Esophagus muscularis mucosa (tissue), 4 donors: ENCODE measurements at places on chromosomes 12 and 14. TPM values are rescaled to one million over a fixed set of nuclear protein-coding genes. Genes with fewer than 3 reads are reported as not detected.

The NGB gene
- total RNA-seq: 4.6 TPM

DNA sequence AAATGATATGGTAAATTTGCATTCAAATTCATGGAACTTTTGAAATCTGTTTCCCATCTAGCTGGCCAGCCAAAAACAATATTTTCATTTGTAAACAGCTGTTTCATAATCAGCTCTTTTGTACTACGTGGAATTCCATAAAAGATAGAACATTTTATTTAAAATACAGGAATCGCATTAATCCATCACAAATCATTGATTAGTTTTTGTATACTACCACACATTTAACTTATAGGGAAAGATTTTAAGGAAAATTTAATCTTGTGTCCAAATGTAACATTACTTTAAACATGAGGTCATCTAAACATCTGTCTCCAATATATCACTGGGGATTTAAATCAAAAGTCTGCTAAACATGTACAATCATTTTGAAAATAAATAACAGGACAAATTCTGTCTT is 33.5 kb downstream of the SLC25A21 start:
- DNase-seq: no peak

The SLC8B1 gene
- total RNA-seq: 19.2 TPM

The PPP4R4 gene
- not detected for total RNA-seq

DNA sequence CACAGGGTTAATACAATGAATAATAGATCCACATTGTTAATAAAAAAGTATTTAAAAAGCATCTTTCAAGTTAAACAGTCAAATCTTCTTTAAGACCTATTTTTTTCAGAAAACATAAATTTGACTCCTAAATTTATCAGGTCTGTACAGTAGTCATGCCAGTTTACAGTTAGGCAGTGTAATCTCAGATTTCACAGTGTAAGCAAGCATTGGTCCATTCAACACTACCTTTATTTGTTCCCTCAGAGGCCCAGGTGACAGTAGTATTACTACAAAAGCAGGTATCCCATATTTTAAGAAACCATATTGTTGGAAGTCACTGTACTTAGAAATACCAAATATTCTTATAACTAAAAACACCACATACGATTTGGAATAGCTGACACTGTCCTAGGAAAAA is 6.1 kb downstream of the ATP2B1 start:
- DNase-seq: no peak

GRCh38 chr12:68317047-68317667 is 15.0 kb downstream of the MDM1 start:
- DNase-seq: no peak

- no peak for DNase-seq
These were observed 33.7 kb downstream of the PARP2 start for GRCh38 chr14:20377171-20377570.

The ASB8 gene
- total RNA-seq: 33.6 TPM

The PKP2 gene
- total RNA-seq: 1.3 TPM

- no peak for DNase-seq
These were observed 334.0 kb upstream of the PRICKLE1 start for GRCh38 chr12:42923583-42923982.

GRCh38 chr12:89827592-89827991 is 119.0 kb upstream of the ATP2B1 start:
- no peak for DNase-seq

The FAM222A gene
- total RNA-seq: 3.8 TPM

DNA sequence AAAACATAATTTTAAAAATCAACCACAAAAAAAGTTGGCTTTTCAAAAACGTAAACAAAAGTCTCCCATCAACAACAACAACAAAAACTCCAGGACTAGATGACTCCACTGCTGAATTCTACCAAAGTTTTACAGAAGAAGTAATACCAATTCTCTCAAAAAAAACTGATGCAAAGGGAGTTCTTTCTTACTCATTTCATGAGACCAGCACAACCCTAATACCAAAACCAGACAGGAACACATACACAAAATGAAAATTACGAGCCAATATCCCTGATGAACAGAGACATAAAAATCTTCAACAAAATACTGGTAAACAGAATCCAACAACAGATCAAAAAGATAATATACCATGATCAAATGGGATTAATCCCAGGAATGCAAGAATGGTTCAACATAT is 147.3 kb downstream of the BTG1 start:
- no peak for DNase-seq

- no peak for DNase-seq
These were observed 27.8 kb downstream of the FBRSL1 start for GRCh38 chr12:132517740-132518100.

DNA sequence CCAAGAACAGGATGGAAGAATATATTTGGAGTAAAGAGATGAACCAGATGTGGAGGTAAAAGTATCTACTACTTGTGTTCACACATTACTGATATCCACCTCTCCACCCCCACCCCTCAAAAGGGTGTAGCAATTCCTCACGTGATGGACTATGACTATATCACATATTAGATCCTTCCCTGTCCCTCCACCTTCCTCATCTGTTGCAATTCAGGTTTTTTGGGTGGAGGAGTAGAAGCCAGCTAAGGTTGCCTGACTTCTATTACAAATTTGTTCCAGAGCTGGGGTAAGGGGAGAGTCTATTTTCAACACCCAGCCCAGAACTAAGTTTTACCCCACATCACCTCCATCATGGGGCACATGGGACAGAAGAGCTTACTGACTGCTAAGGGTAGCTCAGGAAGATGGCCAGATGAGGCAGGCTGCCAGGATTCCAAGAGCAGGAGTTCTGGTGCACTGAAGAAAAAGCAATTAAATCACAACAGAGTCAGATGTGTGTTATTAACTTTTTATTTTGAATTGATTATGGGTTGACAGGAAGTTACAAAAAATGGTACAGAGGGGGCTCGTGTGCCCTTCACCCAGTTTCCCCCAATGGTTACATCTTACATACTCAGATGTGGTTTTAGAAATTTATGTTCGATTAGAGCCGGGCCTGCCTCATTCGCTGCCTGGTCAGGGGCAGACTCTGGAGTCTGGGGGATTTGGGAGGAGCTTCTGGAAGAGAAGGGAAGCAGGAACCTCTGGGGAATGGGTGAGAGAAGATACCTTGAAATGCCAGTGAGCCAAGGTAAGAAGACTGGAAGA is 2.1 kb downstream of the RNASE13 start:
- no peak for DNase-seq

The TBX3 gene
- 5.3 TPM for total RNA-seq

The TAS2R42 gene
- total RNA-seq: not detected

DNA sequence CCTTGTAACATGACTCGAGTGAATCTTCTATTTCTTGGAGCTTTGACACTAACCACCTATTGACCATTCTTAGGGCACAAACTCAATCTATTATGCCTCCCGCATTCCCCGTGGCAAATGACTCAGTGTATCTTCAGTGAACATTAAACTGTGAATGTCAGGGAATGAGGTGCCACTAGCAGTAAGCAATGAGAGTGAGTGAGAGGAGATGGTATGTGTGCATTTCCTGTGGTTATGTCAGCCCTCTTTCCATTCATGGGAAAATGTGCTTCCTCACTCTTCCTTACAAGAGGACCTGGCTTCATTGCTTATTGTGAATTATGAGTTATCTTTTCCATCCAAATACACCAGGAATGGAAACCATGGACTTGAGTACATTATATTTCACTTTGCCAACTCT is 229.2 kb downstream of the EMP1 start:
- DNase-seq: no peak

DNA sequence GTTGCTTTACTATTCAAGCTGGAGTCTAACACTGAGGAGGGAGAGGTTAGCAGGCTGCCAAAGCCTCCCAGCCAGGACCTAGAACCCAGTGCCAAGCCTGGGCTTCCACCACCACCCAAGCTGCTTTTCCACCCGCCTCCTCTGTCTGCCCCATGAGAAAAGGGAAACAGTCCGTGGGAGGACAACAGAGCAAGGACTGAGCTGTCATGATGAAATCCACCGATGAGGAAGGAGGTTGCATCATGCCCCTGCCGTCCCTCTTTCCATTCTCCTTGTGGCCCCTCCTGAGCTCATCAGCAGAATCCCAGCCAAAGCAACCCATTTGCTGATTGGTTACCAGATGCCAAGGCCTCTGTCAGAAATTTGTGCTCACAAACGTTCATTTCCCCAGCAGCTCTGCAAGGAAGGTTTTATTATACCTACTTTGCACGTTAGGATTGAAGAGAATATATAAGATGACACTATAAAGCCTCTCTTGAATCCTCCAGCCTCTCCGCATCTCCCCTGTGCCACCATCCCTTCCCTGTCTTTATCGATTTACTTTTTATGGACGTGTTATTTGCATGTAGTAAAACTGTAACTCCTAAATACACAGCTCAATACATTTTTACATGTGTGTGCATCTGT is 6.3 kb upstream of the SERPINA1 start:
- DNase-seq: no peak

DNA sequence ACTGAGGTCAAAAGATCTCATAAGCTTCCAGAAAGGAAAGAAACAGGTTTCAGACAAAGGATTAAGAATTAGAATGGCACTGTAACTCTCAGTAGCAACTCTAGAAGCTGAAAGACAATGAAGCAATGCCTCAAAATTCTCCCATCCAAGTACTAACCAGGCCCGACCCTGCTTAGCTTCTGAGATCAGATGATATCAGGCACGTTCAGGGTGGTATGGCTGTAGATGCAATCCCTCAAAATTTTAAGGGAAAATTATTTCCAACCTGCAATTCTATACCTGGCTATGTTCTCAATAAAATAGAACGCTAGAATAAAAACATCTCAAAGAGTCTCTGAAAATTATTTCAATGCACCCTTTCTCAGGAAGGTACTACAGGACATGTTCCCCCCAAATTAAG is 19.6 kb downstream of the NOXRED1 start:
- no peak for DNase-seq

GRCh38 chr12:19404242-19404880 is 34.9 kb upstream of the AEBP2 start:
- no peak for DNase-seq

DNA sequence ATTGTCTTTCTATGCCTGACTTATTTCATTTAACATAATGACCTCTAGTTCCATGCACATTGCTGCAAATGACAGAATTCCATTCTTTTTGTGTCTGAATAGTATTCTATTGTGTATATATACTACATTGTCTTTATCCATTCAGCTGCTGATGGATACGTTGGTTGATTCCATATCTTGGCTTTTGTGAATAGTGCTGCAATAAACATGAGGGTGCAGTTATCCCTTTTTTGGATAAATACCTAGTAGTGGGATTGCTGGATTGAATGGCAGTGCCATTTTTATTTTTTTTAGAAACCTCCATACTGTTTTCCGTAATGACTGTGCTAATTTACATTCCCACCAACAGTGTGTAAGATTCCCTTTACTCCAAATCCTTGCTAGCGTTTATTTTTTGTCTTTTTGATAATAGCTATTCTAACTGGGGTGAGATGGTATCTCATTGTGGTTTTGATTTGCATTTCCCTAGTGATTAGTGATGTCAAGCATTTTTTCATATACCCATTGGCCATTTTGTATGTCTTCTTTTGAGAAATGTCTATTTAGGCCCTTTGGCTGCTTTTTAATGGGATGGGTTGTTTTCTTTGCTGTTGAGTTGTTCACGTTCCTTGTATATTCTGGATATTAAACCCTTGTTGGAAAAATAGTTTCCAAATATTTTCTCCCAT is 2.3 kb downstream of the OAS2 start:
- no peak for DNase-seq

DNA sequence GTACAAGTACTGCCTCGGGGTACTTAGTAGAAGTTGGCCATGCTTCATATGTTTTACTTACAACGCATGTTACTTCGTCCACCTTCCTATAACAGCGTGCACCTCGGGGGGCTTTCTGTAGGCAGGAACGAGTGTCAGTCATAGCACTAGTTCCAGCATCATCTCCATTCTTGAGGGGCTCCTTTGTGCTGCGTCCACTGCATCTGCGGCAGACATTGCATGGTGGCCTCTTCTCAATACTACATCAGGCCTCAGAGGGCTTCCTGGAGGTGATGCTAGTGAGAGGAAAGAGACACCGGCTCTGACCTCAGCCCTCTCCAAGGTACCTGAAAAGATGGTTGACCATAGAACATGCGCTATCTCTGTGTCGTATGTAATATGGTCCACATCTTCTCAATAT is 121.2 kb upstream of the RTL1 start:
- no peak for DNase-seq

DNA sequence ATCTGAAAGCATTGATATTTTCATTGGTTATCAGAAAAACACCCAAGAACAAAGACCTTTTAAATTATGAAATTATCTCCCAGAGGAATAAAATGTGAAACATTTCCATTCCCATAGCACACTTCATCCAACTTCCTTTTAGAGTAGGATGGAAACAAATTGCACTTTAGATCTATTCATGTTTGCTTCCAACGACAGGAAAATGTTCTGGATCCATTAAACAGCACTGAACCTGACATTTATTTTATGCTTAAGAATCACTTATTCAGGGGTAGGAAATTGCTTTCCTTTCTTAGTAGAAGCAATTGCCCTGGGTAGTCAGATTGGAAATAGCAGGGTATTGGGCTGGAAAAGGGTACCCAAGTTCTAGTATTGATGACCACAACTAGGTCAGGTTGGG is 28.8 kb upstream of the PTGDR start:
- DNase-seq: no peak

- DNase-seq: no peak
These were observed 1408.4 kb upstream of the TMEM132C start for GRCh38 chr12:126858560-126858959.

GRCh38 chr14:26328791-26329190 is 269.0 kb downstream of the NOVA1 start:
- no peak for DNase-seq

- DNase-seq: no peak
These were observed 62.3 kb downstream of the SPRING1 start for GRCh38 chr12:116675339-116676107.

The SYNDIG1L gene
- 0.65 TPM for total RNA-seq
